T-helper 2 cell (primary cell): ENCODE measurements at places on chromosomes 3 and 15.

DNA sequence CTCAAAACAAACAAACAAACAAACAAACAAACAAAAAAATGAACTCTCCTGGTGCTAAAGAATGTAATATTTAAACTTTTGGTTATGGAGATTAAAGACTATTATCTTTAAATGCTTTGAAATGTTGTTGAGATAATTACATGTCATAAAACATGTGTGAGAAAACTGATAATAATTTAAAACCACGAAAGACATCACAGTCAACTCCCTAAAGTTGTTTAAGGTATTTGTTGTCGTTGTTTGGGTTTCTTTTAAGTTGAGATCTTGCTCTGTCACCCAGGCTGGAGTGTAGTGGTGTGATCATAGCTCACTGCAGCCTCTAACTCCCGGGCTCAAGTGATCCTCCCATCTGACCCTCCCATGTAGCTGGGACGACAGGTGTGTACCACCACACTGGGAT, 12.0 kb downstream of the EFCAB12 start:
- DNase-seq, result no peak

DNA sequence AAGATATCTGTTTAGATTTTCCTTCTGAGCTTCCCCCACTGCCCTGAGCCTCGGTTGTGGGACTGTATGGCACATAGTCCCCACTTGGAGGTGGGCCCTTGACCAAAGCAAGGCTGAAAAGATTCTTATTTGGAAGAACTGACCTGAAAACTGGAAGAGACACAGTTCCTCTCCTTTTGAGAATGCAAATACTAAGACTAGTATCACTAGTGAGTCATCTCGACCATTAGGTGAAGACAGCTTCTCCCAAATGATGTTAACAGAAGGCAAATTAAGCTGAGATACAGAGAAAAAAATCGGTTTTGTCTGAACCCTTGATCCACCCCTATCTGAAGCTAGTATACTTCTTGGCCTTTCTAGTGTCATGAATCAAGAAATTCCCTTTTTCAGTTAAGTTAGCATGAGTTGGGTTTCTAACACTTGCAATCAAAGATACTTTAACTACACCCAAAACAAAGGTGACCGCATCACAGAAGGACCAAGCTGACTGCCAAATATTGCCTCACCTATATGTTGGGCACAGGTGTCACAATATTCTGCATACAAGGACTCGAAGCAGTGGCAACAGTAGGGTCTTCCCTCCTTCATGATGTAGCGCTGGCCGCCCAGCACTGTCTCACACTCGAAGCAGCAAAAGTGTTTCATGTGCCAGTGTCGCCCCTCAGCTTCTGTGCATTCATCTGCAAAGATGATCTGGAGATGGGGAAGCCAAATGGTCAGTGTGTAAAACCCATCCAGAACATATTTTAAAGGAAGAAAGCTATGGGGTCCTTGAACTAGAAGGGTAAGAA, 72.4 kb downstream of the PRICKLE2 start:
- no peak for DNase-seq

DNA sequence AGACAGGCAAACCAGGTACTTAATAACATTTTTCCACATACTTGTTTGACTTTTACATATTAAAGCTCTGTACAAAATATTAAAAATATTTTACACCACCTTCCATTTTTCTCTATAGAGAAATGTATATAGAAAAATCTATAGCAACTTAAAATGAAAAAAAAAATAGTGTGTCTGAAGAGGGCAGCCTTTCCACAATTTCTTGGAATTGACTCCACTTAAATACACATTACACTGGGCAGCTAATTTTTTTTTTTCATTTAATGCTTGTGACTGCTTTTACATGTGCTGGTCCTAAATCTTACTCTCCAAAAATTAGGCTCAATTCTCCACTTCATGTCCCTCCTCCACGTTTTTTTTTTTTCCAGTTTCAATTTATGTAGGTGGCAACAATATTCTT, 427.0 kb upstream of the RBMS3 start:
- no peak for DNase-seq

DNA sequence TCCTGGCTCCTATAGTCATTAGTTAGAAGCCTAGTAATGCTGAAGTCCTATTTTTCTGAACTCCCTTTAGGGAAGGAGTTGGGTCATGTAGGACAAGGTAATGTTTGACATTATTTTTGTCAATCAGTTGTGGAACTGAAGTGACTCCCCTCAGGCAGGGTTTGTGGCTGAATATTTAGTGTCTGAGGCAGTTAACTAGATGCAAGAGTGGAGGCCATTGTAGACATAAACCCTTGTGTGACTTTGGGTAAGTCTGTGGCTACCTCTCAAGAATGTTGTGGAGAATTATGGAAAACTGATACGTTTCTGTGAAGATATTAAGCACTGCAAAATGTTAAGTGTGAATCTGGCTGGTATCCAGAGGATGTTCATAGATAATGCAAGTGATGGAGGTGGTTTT, 125.2 kb upstream of the PHLDB2 start:
- no peak for DNase-seq

DNA sequence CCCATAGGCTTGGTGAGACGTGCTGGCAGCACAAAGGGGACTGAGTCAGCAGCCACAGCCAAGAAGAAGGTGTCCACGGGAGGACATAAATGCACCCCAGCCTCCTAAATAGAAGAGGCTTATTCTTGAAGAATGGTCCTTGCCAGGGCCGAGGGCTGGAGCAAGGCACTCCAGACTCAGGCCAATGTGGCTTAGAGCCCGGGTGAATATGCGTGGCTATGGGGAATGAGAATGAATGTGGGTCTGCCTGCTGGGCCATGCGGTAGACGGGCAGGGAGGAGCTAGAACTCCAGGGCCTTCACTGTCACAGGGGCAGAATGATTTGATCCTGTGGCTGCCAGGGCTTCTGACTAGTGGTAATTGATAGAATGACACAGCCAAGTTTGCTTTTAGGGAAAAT, 34.0 kb downstream of the DHX30 start:
- DNase-seq, result no peak

DNA sequence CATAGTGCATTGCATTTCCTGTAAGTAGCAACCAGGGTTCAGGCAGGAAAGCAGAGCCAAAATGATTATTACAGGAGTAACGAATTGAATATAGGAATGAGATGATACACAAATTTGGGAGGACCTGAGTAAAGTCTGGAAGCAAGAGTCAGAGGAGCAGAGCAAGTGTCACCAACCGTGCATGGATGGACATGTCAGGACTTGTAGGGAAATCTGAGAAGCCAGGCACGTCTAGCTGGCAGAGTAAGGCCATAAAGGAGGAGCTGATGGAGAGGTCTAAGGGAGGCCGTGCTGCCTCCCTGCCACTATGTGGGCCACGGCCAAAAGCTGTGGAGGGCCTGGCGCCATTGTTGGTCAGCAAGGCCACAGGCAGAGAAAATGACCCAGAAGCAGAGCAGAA, 22.4 kb downstream of the GJD2 start:
- no peak for DNase-seq

- no peak for DNase-seq
Observed at GRCh38 chr3:160069986-160070385, 81.4 kb downstream of the IL12A start.

DNA sequence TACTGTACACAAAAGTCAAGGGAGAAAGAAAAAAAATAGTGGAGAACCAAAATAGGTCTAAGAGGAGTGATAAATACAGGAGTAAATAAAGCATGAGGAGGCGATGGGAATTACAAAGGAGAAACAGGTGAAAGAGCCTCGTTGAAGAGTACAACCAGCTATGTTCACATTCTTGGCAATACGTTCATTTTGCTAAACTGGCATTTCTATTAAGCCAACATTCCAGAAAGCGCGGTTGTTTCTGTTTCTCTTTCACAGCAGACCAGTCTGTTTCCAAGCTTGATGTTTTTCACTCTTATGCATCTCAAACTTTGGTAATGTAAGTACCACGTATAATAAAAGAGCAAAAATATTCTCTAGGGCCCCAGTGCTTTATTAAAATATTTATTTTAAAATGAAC, 74.5 kb downstream of the NSUN3 start:
- DNase-seq, result no peak

DNA sequence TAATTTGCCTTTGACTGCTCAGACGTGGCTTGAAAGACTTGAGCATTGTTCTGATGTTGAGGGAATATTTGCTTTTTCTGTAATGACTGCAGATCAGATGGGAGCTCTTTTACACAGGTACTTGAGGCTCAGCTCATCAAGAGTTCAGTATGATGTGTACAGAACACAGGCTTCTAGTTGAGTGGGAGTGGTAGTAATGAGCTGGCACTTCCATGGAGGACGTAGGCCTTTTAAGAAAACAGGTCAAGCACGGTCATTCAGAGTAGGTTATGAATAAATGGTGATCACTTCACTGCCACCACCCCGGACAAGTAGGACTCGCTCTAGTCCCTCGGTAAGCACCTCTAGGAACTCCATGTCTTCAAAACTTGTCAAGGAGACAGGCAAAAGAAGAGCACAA, 8.8 kb downstream of the EMC4 start:
- DNase-seq, result no peak

DNA sequence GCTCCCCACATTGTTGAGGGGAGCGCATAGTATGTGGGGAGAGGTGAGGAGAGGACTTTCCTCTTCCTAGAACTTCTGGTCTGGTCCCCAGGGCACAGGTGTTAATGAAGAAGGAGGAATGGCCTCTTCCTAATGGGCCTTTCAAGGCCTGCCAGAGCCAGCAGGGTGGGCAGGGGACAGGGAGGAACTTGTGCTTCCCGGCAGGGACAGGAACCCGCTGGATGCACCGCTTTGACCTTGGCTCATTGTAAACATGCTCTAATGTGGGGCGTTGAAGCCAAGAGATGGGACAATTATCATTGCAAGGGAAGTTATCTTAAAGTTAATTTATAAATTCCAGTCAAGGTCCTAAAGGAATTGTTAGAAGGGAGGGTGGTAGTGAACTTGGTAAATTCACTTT, 21.0 kb upstream of the CHRNB4 start:
- no peak for DNase-seq

DNA sequence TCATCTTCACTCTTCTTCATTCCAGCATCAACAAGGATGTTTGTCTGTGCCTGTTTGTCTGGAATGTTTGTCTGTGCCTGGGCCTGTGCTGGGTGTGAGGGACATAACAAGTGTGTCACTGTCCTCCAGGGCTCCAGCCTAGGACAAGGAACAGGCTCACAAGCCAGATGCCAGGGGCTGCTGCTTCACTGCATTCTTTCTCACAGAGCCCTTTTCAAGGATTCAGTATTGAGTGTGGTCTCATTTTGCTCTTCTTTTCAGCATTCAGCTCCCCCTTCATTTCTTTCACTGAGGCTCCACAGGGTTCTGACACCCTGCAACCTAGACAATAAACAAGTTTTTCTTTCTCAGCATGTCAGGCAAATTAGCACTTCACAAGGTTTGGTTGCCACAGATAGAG, 43.6 kb upstream of the KY start:
- DNase-seq, result no peak

DNA sequence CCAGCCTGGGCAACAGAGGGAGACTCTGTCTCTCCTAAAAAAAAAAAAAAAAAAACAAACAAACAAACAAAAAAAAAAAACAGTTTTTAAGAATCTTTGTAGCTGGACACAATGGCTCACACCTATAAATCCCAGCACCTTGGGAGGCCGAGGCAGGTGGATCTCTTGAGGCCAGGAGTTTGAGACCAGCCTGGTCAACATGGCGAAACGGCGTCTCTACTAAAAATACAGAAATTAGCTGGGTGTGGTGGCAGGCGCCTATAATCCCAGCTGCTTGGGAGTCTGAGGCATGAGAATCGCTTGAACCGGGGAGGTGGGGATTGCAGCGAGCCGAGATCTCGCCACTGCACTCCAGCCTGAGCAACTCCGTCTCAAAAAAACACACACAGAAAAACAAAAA, 53.1 kb downstream of the KLHL25 start:
- DNase-seq, result no peak

DNA sequence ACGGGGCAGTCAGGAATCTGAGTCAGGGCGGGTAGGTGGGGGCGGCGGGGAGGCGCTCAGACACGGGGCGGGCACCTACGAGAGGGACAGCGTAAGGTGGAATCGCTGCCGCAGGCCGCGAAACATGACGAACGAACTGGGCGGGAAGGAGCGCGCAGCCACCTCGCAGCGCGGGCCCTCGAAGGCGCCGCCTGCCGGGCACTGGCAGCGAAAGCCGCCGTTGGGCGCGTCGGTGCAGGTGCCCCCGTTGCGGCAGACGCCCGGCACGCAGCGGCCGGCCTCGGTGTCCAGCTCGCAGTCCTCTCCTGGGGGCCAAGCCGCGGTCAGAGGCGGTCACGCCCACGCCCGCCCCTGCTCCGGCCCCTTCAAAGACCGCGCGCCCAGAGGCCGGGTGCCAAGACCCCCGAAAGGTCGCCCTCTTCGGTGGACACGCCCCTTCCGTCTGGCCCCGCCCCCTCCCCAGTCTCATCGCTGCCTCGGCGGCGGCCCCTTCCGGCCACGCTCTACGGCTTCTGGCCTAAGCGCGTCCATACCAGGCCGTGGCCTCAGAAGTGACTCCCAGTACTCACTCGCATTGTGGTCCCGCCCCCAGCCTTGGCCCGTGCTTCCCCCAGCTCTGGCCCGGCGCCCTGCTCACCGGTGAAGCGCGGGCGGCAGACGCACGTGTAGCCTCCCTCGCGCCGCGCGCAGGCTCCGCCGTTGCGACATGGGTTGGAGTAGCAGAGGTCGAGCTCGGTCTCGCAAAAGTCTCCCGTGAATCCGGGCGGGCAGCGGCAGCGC, 6.4 kb downstream of the CELSR3 start:
- peak; percentile 94 for DNase-seq

GRCh38 chr15:29590701-29591100, 231.6 kb downstream of the TJP1 start:
- no peak for DNase-seq

DNA sequence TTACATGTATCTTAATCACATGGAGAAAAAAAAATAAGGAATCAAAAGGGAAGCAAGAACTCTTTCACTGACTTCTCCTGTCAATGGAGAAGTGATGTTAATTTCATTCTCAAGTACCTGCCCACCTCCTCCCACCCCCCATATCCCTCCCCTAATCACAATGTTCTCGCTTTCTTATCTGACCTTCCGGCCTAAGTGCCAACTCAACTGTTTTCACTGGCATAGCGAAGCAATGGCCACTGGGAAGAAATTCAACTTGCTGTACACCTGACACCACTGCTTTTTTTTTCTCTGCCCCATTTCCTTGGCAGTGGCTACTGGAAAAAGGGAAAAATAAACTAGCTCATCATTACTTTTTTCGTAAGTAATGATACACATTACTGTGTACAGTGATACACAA, 3.8 kb downstream of the SGO1 start:
- DNase-seq, result no peak

DNA sequence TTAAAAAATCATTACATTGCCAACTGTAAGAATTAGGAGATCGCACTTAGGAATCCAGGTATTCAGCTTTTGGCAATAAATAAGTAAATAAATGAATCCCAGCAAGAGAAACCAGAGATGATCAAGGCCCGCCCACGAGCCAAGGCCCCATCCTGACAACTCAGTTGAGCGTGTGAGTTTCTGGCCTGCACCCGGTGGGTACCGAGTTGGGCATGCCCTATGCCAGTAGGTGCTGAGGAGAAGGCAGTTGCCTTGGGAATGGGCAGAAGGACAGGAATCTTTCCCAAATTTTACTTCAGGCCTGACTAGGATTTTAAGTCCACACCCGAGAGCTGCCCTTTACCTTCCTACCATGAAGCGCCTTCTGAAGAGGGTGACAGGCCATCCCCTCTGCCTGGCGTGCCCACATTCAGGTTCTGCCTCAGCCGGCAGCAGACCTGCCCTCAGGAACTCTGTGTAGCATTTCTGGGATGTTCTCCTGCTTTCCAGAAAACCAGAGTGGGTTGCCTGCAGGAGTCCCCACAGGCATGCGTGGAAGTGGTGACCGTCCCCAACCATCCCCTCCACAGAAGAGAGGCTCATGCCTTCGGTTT, 99.3 kb upstream of the ALDH1A3 start:
- DNase-seq, result no peak

GRCh38 chr3:46849686-46850467, 13.4 kb downstream of the MYL3 start:
- no peak for DNase-seq

GRCh38 chr3:151283907-151284461, 5.6 kb upstream of the P2RY14 start:
- DNase-seq, result no peak
